ENCODE measurements at places on chromosomes 3 and 15.

DNA sequence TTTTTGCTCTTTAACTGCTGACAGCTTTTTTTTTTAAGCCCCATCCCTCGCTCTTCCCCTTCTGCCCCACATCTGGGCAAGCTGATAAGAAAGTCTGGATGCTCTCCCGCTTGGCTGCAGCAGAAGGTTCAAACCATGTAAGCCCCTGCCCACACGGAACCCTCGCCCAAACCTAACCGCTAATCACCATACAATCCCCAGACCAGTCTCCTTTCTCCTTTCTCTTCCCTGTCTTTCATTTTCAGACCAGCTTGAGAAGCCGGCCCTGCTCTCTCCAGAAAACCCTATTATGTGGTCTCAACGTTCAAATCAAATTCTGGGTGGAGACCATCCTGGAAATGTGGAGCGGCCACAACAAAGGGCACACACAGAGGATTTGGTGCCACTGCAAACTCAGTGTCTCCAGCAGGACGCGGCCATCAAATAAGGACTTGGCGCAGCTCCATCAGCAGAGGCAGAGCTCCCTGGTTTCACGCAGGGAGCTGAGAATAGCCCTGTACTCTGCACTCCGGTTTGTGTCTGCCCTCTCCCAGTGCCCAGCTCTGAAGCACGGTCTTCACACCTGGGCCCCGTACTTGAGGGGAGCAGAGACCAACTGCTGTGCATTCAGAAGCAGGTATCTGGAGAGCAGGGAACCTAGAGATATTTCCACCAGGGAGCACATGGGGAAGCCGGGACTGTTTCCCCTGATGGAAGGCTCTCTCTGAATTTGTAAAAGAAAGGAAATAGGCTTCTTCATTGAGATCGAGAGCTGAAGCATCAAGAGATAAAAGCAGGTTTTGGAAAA, 92.6 kb downstream of the XXYLT1 start:
- DNase-seq = no peak

DNA sequence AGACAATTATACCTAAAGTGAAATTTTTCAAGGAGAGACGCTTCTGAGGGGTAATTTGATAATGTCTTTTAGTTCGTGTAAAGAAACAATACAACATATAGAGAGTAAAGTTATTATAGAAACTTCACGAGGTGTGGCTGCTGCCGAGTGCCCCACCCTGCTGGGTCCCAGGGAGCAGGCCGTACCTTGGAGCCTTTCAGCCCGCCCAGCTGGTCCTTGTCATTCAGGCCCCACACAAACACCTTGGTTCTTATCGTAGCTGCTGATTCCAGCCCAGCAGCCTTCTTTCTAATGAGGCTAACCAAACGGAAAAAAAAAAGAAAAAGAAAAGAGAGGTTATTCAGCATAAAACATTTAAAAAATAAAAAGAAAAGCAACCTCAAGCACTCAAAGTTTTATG, 83.1 kb upstream of the OCA2 start:
- no peak for DNase-seq

DNA sequence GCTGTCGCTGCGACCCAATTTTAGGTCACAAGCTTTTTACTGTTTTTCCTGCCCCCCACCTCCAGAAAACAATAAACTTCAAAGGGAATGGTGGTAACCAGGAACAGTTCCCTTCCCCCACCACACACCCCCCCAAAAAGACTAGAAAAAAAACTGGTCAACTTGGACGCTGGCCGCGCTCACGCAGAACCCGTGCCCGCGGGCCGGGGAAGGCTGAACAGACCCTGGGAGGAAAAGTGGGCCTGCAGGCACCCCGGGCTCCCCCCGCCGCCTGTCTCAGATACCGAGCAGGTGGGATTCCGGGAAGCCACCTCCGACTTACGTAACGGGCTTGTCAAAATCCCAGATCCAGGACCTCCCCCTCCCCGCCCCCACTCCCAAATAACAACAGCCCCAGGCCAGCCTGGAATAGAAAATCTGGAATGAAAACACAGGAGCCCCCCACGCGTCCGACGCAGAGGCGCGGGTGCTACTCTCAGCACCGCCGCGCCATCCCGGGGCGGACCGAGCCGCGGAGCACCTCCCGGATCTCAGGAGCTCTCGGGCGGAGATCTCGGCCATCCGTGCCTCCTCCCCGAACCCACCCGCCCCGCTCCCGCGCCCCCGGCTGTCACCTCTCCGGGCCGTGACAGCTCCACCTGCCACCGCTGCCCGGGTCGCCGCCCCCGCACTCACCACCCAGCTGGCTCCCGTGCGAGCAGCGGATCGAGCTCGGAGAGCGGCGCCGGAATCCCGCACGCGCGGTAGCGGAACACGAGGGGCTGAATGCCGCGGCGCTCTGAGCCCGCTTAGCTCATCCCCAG, 557 bp downstream of the DENND4A start:
- no peak for DNase-seq

DNA sequence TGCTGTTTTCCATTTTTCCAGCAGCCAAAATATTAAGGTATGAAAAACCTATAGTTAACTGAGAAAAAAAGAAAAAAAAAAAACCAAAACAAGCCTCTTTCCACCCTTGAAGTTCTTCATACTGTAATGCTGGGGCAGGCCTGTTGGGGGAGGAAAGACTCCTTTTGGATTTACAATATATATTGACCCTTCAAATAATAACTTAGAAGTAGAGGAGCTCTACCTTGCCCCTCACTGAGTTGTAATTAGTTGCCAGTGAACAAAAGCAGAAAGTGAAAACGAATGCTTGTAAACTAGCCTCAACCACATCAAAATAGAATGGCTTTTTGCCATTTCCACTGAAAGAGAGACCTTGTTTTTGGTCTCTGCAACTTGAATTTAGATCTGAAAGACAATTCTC, 326.6 kb downstream of the NR2F2 start:
- DNase-seq = no peak

DNA sequence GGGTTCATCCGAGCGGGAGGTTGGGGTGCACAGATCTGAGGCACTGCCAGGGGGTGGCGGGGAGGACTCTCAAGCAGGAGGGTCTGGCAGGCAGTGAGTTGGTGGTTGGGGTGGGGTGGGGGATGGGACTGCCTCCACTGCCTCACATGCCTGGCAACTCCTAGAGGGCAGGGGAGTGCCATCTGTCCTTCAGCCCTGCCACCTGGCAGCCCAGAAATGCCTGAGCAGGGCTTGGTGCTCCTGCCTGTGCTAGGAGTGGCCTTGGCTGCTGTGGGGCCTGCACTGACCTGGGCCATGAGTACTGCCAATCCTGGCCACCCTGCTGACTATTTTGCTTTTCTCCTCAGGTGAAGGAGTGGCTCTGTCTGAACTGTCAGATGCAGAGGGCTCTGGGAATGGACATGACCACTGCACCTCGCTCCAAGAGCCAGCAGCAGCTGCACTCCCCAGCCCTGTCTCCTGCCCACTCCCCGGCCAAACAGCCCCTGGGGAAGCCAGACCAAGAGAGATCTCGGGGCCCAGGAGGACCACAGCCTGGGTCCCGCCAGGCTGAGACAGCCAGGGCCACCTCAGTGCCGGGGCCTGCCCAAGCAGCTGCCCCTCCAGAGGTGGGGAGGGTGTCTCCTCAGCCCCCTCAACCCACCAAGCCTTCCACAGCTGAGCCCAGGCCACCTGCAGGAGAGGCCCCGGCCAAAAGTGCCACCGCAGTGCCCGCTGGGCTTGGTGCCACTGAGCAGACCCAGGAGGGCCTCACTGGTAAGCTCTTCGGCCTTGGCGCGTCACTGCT, 32.0 kb upstream of the APEH start:
- no peak for DNase-seq

- DNase-seq = no peak
These were observed 19.5 kb downstream of the EIF4E3 start for GRCh38 chr3:71705681-71706080.

- no peak for DNase-seq
These were observed 8.5 kb upstream of the PSMD6 start for GRCh38 chr3:64031540-64032508.

GRCh38 chr15:64950888-64951287, 38.8 kb downstream of the SPG21 start:
- DNase-seq = no peak

GRCh38 chr3:78988324-78988723, 779.5 kb downstream of the ROBO1 start:
- no peak for DNase-seq

- DNase-seq = no peak
These were observed 49.9 kb downstream of the TRPM1 start for GRCh38 chr15:31051496-31052080.

GRCh38 chr15:36601952-36602351, 22.5 kb downstream of the CDIN1 start:
- no peak for DNase-seq

GRCh38 chr3:122481390-122481789, 33.3 kb downstream of the KPNA1 start:
- no peak for DNase-seq

- no peak for DNase-seq
These were observed 443.4 kb upstream of the CDIN1 start for GRCh38 chr15:36136049-36136448.

Measured in activated T-cell treated with anti-CD3 and anti-CD28 coated beads, Interleukin-2, amount 50 U/mL, for 48 hours (primary cell).